ENCODE measurements at places on chromosomes 5 and 9.

- DNase-seq, result no peak
Observed at GRCh38 chr9:31302620-31303418, 1081.6 kb upstream of the ACO1 start.

- no peak for DNase-seq
Observed at GRCh38 chr9:91166796-91167366, 194.8 kb downstream of the AUH start.

- DNase-seq, result no peak
Observed at GRCh38 chr9:95635986-95636671, 119.4 kb upstream of the PTCH1 start.

DNA sequence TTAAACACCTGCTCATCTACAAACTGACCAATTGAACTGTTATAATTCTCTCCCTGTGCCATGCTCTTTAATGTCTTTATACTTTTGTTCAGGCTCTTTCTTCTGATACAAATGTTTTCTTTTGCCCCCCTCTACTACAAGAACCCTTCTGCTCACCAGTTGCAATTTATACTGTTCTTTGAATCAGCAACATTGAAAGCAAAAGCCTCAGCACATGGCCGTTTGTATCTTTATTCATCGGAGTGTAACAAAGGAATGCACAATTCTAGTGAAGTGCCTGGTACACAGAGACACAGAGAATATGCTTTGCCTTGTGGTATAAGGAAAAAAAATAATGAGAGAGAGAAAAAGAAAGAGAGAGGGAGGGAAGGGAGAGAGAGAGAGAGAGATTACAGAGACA lies 547.1 kb downstream of the CDH12 start:
- DNase-seq, result no peak

- DNase-seq, result peak; percentile 44
Observed at GRCh38 chr9:120583958-120584369, 4.0 kb upstream of the CDK5RAP2 start.

- DNase-seq, result no peak
Observed at GRCh38 chr5:146068977-146069779, 36.2 kb downstream of the PLAC8L1 start.

GRCh38 chr9:91060520-91061343 lies 259.1 kb downstream of the SYK start:
- peak; percentile 93 for DNase-seq

GRCh38 chr5:15499528-15500324 lies at the start of gene FBXL7:
Gene FBXL7, plus strand, starts transcription at chr5:15500180.
- DNase-seq, result no peak

GRCh38 chr5:142313275-142313674 lies 11.5 kb downstream of the SPRY4 start:
- DNase-seq, result no peak

- no peak for DNase-seq
Observed at GRCh38 chr5:175457466-175457865, 13.5 kb upstream of the DRD1 start.

GRCh38 chr5:154419236-154419635 lies 26.6 kb upstream of the SAP30L start:
- DNase-seq, result no peak

- no peak for DNase-seq
Observed at GRCh38 chr9:125767349-125767748, 20.2 kb downstream of the PBX3 start.

DNA sequence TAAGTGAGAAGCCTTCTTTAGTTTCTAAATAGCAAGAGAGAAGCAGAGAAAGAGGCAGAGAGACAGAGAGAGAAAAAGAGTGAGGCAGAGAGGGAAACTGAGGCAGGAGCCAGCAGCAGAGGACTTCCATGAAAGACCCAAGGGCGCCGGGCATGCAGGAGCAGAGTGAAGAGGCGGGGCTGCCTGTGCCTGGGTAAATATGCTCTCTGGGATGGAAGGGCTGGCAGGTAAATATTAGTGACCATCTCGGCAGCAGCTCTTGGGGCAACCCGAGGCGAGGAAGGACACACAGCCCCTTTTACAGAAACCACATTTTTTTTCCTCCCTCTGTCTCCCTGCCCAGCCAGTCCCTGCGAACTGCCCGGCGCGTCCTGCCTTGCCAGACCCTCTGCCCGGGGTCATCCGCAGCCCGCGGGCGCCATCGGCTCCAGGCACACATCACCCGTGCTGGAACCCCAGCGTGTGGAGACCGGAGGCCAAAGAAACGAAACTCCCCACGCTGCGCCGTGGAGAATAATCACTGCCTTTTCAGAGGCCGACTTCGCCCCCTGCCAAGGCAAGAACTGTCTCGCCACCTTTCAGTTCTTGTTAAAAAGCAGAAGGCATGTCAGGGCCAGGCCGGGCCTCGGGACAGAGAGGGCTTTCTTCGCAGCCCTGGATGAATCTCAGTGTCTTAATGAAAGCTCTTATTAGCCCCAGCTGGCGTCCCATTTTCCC lies 61.3 kb downstream of the BOD1 start:
- no peak for DNase-seq

DNA sequence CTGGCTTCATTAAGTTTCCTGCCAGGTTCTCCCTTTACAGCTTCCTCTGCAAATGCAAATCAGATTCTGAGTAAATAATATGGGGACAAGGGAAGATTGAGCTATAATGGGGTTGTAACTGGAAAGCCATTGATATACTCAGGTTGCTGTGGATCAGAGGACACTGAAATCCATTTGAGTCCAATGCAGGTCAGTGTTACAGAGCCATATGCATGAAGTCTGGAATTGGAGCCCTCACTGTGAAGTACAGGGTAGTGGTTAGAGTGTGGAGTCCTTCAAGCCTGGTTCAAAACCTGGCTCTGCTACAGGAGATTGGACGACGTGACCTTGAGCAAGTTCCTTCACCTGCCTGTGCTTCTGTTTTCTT lies 48.7 kb downstream of the TIMD4 start:
- DNase-seq, result no peak

DNA sequence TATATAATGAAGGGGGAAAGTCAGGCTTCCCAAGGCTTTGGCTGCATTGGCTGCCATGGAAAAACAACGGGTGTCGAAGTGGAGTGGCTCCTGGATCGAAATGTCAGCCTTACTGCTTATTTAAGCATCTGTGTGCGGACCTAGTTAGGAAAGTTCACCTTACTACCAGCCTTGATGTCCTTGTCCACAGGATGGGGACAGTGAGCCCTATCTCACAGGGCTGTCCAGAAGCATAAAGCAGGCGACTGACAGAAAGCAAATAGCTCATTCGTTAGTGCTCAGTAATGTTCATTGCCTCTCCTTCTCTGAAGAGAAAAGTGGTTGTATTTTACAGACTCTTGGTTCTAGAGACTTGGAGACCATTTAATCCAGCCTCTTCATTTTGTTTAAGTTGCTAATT lies 81.5 kb upstream of the NIPAL4 start:
- DNase-seq, result no peak
